NCI-H524 treated with DMSO at 0.1 percent for 48 hours (cell line): ENCODE measurements at places on chromosomes 5 and 9.

- no peak for DNase-seq
Observed at GRCh38 chr5:44387406-44387805, 1.8 kb downstream of the FGF10 start.

- no peak for DNase-seq
Observed at GRCh38 chr9:126148994-126149393, 177.6 kb upstream of the MVB12B start.

- no peak for DNase-seq
Observed at GRCh38 chr5:171906703-171907590, 99.5 kb downstream of the FBXW11 start.

DNA sequence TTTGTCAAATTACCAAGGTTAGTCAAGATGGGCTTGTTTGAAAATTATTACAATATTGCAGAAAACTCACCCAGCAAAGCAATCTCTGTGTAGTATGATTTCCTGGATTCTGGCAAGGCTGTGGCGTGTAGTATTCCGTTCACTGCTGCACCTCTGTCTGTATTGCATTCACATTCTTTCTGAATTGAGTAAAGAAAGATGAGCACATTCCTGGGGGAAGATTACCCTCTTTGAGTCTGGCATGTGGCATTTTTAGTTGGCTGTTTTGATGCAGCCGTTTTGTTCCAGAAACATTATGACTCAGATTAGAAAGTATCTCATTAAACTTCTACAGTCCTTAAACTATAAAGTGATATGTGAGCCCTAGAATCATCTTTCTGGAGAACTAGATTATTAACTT is 197.7 kb downstream of the TENT4A start:
- DNase-seq = no peak

GRCh38 chr5:160054831-160055230 is 45.9 kb downstream of the TTC1 start:
- DNase-seq = no peak

GRCh38 chr5:16713386-16713928 is 96.7 kb upstream of the RETREG1 start:
- peak; percentile 30 for DNase-seq

DNA sequence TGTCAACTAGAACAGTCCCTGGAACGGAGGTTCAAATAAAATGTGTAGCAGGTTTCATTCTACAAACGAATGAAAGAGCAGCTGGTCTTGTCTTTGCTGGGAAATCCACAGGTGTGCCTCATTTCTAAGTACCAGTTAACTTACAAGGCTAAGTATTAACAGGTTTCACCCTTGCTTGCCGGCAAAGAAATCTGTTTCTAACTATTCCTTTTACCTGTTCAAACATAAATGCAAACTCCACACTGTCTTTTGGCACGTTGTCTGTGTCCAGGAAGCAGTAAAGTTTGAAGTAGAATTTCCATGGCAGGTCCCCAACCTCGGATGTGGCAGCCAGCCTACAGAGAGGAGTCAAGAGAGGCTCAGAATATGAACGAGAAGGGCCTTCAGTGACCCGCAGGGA is 54.4 kb upstream of the RETREG1 start:
- no peak for DNase-seq

DNA sequence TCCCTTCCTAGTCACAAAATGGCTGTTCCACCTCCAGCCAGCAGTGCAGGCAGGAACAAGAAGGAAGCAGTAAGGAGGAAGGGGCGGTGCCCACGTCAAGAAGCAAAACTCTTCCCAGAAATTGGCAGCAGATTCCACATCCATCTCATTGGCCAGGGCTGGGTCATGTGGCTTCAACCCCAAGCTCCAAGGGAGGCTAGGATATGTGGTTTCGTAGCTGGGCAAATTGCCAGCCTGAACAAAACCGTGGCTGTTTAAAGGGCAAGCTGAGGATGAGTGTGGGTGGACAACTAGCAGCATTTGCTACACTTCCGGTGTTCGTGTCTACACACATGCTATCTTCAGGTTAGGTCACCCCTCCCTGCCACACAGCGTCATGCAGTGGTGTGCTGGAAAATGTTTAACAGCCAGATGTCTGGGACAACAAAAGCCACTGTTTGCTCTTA is 92.1 kb upstream of the MAP1B start:
- no peak for DNase-seq

DNA sequence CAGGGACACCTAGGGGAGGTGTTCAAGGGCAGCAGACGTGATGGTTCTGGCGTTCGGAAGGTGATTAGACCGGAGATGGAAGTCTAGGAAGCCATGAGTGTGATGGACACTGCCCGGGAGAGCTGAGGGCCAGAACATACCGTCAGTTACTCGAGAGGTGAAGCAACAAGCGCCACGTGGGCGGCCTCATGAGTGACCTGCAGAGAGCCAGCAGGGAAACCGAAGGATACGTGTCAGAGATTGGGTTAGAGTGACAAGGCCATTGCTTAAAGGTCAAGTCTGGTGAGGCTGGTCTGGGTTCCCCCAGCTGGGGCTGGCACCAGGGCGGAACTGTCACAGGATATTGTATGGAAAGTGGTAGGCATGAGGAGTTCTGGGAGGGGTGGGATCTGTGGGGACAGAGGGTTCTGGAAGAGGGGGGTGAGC is 60.0 kb downstream of the C9orf50 start:
- DNase-seq = no peak

DNA sequence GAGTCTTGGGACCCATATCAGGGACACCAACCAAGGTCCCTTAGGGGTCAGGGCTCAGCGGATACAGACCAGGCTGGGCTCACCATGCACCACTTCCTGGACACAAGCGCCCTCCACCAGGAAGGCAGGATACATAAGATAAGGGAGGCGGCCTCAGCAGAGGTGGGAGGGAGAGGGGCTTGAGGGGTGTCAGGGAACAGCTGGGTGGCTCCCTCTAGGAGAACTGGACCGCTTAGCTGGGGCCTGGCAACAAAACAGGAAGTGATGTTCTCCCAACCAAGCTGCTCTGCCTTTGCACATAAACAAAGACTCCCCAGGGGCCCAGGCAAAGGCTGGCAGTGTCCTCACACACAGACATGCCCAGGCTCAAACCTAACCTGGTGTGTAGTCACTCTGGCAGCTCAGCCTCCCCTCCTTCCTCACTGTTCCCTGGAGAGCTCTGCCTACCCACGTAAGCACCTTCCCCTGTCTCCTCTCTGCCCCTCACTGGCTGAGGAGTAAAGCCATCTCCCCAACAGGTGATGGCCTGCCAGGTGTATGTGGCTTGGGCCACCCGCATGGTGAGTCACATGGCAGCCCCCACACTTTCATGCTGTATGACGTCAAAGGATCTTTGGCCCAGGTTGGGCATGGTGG is 5.8 kb upstream of the BICD2 start:
- no peak for DNase-seq

GRCh38 chr5:150763023-150763769 is 4.4 kb upstream of the DCTN4 start:
- no peak for DNase-seq

DNA sequence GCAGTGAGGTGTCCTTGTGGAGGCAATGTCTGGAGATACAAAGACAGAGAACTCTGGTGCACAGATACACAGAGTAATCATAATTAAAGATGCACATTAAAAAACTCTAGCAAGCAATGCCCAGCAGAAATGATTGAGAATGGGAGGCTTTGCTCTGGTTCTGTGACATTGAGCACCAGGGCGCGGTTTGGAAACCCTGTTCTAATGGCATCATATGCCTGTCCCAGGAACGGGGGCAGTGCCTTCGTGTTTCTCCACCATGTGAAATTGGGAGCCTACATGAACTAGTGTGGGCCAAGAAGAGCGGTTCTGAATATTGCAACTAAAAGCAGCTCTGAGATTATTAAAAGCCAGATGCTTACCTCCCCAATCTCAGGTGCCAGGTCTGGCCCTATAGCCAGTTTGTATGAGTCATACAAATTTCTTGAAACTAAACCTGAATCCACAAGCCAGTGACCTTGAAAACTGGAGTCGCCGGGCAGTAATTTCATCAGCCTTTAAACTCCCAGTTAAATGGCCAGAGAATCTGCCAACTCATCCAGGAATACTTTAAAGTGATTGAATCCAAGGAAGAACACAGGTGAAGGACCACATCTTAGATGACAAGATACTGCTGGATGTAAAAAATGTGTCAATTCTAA is 22.2 kb upstream of the CTSL start:
- no peak for DNase-seq

GRCh38 chr9:96256800-96257199 is 45.2 kb downstream of the HSD17B3 start:
- no peak for DNase-seq

GRCh38 chr5:141223112-141223783 is at the start of gene PCDHB14:
TSS of gene PCDHB14 (plus strand) at chr5:141223343. CDS start at chr5:141223506, 163 bp downstream.
- no peak for DNase-seq

DNA sequence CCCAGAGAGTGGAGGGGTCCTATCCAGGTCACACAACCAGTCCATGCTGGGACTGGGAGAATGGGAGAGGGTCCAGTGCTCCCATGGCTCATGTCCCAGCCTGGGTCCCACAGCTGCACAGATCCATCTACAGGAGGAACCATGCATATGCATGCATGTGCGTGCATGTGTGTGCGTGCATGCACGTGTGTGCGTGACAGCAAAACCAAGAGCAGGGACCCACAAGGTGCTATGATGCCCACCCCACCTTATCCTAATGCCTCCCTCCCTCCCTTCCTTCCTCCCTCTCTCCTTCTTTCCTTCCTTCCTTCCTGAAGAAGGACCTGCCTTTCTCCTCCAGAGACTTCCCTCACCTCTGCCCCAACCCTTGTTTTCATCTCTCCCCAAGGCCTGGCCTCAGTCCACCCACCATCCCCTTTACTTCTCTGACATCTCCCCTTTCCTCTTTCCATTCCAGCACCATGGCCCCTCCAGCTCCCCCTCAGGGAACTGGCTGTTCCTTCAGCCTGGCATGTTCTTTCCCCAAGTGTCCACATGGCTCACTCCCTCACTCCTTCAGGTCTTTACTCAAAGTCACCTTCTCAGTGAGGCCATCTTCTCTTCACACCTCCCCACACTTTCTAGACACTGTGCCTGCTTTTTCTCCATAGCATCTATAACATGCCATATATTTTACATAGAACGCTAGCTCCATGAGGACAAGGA is 21.8 kb downstream of the AQP7 start:
- no peak for DNase-seq

GRCh38 chr9:27204578-27204977 is 92.4 kb downstream of the EQTN start:
- DNase-seq = no peak

- no peak for DNase-seq
Observed at GRCh38 chr9:75186767-75187380, 98.6 kb downstream of the OSTF1 start.

DNA sequence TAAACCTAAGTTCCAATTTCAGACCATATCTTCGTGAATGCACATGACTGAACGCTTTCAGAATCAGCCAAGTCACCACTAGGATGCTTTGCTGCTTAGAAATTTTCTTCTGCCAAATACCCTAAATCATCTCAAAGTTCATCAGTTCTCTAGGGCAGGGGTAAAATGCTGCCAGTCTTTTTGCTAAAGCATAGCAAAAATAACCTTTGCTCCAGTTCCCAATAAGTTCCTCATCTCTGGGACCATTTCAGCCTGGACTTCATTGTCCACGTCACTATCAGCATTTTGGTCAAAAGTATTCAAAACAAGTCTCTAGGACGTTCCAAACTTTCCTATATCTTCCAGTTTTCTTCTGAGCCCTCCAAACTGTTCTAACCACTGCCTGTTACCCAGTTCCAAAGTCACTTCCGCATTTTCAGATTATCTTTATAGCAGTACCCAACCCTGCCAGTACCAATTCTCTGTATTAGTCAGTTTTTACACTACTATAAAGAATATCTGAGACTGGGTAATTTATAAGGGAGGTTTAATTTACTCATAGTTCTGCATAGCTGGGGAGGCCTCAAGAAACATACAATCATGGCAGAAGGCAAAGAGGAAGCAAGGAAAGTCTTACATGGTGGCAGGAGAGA is 74.8 kb downstream of the NR3C1 start:
- DNase-seq = no peak

DNA sequence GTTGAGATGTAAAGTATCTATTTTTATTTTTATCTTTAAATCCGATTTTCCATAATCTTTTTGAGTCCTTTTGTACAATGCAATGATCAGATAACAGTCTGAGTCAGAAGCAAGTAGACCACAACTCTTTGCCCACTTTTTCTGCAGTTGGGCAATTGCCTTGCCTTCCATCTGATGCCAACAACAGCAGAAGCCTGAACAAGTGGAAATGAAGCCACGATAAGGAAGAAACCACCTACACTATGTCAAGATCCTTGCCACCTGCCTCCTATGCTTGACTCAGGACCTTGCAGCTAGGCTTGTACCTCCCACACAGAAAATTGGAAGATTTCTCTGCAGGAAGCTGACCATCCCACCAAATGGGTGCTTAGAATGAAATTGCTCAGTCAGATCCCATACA is 78.6 kb downstream of the ANXA1 start:
- no peak for DNase-seq
